ENCODE measurements at places on chromosomes 1 and 21. TPM values are rescaled to one million over a fixed set of nuclear protein-coding genes. Genes with fewer than 3 reads are reported as not detected.
A peak's percentile ranks its signal among the peaks of the same experiment; 100 is the strongest.

The SH2D2A gene
- 0.31 TPM for polyA plus RNA-seq

The HAO2 gene
- not detected for polyA plus RNA-seq

The PPFIA4 gene
- not detected for polyA plus RNA-seq

The ZNF697 gene
- not detected for polyA plus RNA-seq

The FAM177B gene
- 42.4 TPM for polyA plus RNA-seq

The TLR5 gene
- 0.28 TPM for polyA plus RNA-seq

The C4BPA gene
- not detected for polyA plus RNA-seq

The UBL4B gene
- polyA plus RNA-seq: not detected

The UBE2U gene
- polyA plus RNA-seq: not detected

The CHRM3 gene
- not detected for polyA plus RNA-seq

The INKA2 gene
- polyA plus RNA-seq: 0.29 TPM

The UBXN11 gene
- polyA plus RNA-seq: 5.4 TPM

The SYDE2 gene
- 0.18 TPM for polyA plus RNA-seq

The APOBEC4 gene
- not detected for polyA plus RNA-seq

The GAS5 gene
- polyA plus RNA-seq: 336 TPM

The NTNG1 gene
- 1.2 TPM for polyA plus RNA-seq

The FCN3 gene
- polyA plus RNA-seq: not detected

GRCh38 chr1:16498573-16499413 is 15.3 kb downstream of the RNU1-1 start:
- H3K4me3 ChIP-seq: peak overlapping the region; percentile 93
- DNase-seq: peak; percentile 89
- no peaks in the 10 kb centered on the region for H3K36me3 ChIP-seq
- H3K27ac ChIP-seq: no peak overlapping the region
- peaks cover 35% of the 10 kb centered on the region for H3K4me1 ChIP-seq

DNA sequence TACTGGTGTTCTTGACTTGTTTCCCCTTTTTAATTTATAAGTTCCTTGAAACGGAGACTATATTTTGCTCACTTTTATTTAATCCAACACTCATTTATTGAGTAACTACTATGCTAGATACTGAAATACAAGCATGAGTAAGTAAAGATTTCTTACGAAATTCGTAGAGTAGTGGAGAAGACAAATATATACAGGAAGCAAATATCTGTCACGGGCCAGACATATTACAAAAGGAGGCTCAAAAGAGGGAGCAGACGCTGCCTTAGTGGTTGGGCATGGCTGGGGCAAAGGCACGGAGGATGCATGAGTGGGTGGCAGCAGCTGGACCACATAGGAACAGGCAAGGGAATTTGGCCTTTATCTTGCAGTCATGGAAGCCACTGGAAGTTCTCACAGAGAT is 6.8 kb downstream of the NCF2 start:
- H3K4me1 ChIP-seq: peaks cover 30% of the 10 kb centered on the region
- no peaks in the 10 kb centered on the region for H3K36me3 ChIP-seq
- no peak for DNase-seq
- H3K4me3 ChIP-seq: no peak overlapping the region
- no peak overlapping the region for H3K27ac ChIP-seq

GRCh38 chr21:42261829-42262200 is 42.9 kb downstream of the ABCG1 start:
- DNase-seq: no peak
- H3K36me3 ChIP-seq: peaks cover 13% of the 10 kb centered on the region
- H3K27me3 ChIP-seq: peaks cover 3% of the 10 kb centered on the region
- H3K4me3 ChIP-seq: no peak overlapping the region
- H3K4me1 ChIP-seq: peaks cover 18% of the 10 kb centered on the region

GRCh38 chr1:245091818-245092637 is 62.8 kb upstream of the KIF26B start:
- no peak for DNase-seq
- no peak overlapping the region for H3K27ac ChIP-seq
- H3K4me3 ChIP-seq: no peak overlapping the region
- H3K27me3 ChIP-seq: no peaks in the 10 kb centered on the region
- H3K4me1 ChIP-seq: no peaks in the 10 kb centered on the region

GRCh38 chr1:218553197-218553596 is 208.1 kb downstream of the TGFB2 start:
- no peaks in the 10 kb centered on the region for H3K4me1 ChIP-seq
- DNase-seq: no peak
- peaks cover 19% of the 10 kb centered on the region for H3K27me3 ChIP-seq
- H3K36me3 ChIP-seq: no peaks in the 10 kb centered on the region
- H3K4me3 ChIP-seq: no peak overlapping the region

GRCh38 chr21:37787456-37787855 is 128.8 kb downstream of the KCNJ6 start:
- no peaks in the 10 kb centered on the region for H3K36me3 ChIP-seq
- H3K4me3 ChIP-seq: no peak overlapping the region
- DNase-seq: no peak
- no peaks in the 10 kb centered on the region for H3K27me3 ChIP-seq
- H3K27ac ChIP-seq: no peak overlapping the region

DNA sequence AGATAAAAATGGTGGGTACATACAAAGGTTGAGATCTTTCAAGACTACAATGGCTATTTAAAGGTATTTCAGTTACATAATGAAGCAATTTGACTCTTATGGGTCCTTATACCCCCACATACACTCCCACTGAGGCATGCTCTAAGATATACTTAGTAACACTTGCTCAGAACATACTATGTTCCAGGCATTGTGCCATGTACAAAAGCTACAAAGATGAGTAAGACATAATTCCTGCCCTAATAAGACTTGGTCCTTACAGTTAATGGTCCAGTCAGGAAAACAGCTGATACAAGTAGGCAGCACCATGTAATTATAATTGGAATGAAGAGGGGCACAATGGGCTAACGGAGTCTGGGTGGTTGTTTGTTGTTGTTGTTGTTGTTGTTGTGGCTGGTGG is 166.7 kb upstream of the BEND5 start:
- no peak for DNase-seq
- H3K27ac ChIP-seq: no peak overlapping the region
- no peak overlapping the region for H3K4me3 ChIP-seq
- H3K4me1 ChIP-seq: no peaks in the 10 kb centered on the region

DNA sequence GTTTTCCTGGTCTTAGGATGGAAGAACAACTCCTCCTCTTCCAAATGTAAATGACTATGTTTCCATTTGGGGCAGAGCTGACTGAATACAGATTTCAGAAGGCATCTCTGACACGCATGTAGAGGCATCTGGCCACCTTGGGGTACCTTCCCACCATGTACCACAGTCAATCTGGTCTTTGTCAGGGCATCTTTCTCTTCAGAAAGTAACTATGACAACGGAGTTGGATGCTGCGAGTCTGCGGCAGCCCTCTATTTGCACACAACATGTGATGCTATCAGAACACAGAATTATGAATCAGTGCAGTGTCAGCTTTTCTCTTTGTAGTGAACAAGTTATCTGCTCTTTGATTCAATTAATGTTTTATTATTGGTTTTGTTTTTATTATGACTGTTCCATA is 94.7 kb downstream of the TSEN15 start:
- H3K4me3 ChIP-seq: no peak overlapping the region
- no peak overlapping the region for H3K27ac ChIP-seq
- no peaks in the 10 kb centered on the region for H3K4me1 ChIP-seq
- no peaks in the 10 kb centered on the region for H3K36me3 ChIP-seq
- DNase-seq: no peak
- H3K27me3 ChIP-seq: peaks cover 16% of the 10 kb centered on the region

DNA sequence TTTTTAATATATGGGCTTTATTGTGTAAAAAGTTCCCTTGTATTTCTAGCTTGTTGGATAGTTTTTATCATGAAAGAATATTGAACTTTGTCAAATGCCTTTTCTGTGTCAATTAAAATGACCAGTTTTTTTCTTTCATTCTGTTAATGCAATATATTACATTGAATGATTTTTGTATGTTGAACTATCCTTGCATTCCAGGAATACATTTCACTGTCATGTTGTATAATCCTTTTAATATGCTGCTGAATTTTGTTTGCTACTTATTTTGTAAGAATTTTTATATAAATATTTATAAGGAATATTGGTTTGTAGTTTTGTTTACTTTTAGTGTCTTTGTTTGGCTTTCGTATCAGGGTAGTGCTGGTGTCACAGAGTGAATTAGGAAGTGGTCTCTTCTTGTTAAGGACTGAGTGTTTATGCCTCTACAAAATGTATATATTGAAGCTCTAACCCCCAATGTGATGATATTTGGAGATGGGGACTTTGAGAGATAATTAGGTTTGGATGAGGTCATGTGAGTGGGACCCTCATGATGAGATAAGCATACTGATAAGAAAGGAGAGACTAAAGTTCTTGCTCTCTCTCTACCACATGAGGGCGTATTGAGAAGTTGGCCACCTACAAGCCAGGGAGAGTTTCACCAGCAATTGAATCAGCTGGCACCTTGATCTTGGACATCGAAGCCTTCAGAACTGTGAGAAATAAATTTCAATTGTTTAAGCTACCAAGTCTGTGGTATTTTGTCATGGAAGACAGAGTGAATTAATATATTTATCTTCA is 12.0 kb upstream of the SLAMF6 start:
- H3K4me3 ChIP-seq: no peak overlapping the region
- H3K4me1 ChIP-seq: peaks cover 18% of the 10 kb centered on the region
- H3K27ac ChIP-seq: no peak overlapping the region
- H3K27me3 ChIP-seq: no peaks in the 10 kb centered on the region

- DNase-seq: peak; percentile 11
- no peak overlapping the region for H3K27ac ChIP-seq
- H3K36me3 ChIP-seq: no peaks in the 10 kb centered on the region
- H3K4me1 ChIP-seq: no peaks in the 10 kb centered on the region
These were observed 14.4 kb upstream of the ZFYVE9 start for GRCh38 chr1:52127181-52128180.

DNA sequence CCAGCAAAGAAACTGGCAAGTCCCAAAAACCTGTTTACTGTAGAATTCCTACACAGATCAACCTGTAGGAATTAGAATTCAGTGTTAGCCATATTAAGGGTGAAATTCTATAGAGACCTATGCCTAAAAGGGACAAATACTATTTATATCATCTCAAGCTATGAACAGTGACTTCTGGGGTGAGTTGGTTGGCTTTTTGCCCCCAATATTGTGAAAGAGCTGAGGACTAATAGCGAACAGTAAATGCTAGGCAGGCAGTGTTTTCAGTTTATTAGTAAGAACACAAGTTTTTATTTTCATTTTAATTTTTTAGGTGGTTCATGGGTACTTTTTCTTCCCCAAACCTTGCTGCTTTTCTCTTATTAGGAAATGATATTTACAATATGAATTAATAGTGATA is 15.3 kb downstream of the SLC16A4 start:
- H3K4me1 ChIP-seq: peaks cover 21% of the 10 kb centered on the region
- no peak overlapping the region for H3K4me3 ChIP-seq
- no peaks in the 10 kb centered on the region for H3K27me3 ChIP-seq
- no peak for DNase-seq
- no peaks in the 10 kb centered on the region for H3K36me3 ChIP-seq
- no peak overlapping the region for H3K27ac ChIP-seq

- no peak for DNase-seq
- no peaks in the 10 kb centered on the region for H3K36me3 ChIP-seq
- no peak overlapping the region for H3K4me3 ChIP-seq
- no peak overlapping the region for H3K27ac ChIP-seq
These were observed 132.7 kb upstream of the IPO9 start for GRCh38 chr1:201696217-201696761.

GRCh38 chr1:171901245-171901644 is 59.9 kb downstream of the DNM3 start:
- no peaks in the 10 kb centered on the region for H3K27me3 ChIP-seq
- no peak overlapping the region for H3K27ac ChIP-seq
- H3K36me3 ChIP-seq: peaks cover 12% of the 10 kb centered on the region
- H3K4me3 ChIP-seq: no peak overlapping the region
- no peaks in the 10 kb centered on the region for H3K4me1 ChIP-seq
- DNase-seq: no peak

- no peak overlapping the region for H3K27ac ChIP-seq
- H3K36me3 ChIP-seq: no peaks in the 10 kb centered on the region
- H3K4me3 ChIP-seq: no peak overlapping the region
- DNase-seq: no peak
- H3K4me1 ChIP-seq: no peaks in the 10 kb centered on the region
These were observed 23.2 kb downstream of the SLC44A5 start for GRCh38 chr1:75587692-75588091.

DNA sequence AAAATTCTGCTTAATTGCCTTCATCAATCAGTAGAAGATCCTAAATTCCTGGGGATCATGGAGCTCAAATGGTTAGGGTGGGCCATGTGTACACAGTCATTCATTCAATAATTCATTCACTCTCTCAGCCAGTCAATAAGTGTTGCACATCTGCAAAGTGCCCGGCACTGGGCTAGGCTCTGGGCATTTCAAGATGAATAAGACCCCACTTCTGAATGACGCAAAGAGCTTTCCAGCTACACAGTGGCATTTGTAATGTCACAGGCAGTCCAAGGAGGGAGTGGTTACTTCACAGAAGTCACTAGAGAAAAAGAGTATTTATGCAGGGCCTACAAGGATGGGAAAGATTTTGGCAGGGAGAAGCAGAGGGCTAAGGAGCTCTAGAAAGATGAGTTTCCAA is 93.2 kb downstream of the KCNJ15 start:
- no peaks in the 10 kb centered on the region for H3K36me3 ChIP-seq
- DNase-seq: no peak
- no peak overlapping the region for H3K27ac ChIP-seq
- peaks cover 15% of the 10 kb centered on the region for H3K27me3 ChIP-seq
- H3K4me3 ChIP-seq: no peak overlapping the region

DNA sequence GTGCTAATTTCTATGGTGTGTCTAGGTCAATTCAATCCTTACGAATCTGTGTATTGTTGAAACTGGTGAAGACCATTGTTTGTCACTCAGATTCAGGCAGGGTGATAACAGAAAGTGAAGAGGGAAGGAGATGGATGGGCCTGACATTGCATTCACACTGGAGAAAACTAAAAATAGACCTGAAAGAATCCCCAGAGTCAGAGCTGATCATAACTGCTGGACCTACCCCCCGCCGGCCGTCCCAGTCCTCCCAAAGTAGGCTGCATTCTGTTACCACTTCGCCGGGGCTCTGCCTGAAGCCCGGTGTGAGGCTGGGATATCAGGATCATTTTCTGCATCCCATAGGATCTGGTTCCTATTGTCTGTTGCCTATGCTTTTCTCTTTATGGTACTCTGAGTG is 121.1 kb downstream of the NUF2 start:
- H3K4me1 ChIP-seq: no peaks in the 10 kb centered on the region
- H3K27ac ChIP-seq: no peak overlapping the region
- H3K4me3 ChIP-seq: no peak overlapping the region
- DNase-seq: no peak
- no peaks in the 10 kb centered on the region for H3K36me3 ChIP-seq

DNA sequence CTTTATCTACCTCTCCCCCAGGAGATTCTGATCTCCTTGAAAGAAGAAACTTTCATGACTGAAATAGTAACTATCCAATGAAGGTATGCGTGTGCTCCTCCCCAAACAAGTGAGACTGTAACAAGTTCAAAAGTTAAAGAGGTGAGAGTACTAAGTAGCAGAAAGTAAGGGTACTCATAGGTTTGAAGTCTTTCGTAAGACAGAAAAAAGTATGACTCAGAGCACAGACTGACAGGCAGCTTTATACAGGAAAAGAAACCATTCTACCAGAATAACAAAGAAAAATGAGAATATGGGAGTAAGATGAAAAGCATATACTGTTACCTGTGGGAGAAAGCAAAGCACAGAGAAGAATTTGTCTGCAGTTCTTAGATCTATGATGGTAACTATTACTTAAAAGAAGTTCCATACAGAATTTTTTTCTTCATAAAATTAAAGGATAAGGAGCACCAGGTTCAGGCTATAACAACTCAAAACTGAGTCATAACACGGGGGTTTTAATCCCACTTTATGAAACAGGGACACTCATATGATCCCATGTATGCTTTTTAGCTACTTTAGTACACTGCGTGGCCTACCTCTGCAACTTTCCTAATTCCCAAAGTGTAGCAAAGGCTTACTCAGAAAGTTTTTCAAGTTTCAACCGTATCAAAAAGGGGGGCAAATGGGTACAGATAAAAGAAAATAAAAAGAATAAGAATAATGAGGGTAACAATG is 52.0 kb downstream of the FOXJ3 start:
- DNase-seq: no peak
- H3K4me3 ChIP-seq: no peak overlapping the region
- H3K4me1 ChIP-seq: peaks cover 35% of the 10 kb centered on the region
- H3K36me3 ChIP-seq: no peaks in the 10 kb centered on the region
- no peaks in the 10 kb centered on the region for H3K27me3 ChIP-seq
